ENCODE measurements at places on chromosomes 4 and X.
A peak's percentile ranks its signal among the peaks of the same experiment; 100 is the strongest.

DNA sequence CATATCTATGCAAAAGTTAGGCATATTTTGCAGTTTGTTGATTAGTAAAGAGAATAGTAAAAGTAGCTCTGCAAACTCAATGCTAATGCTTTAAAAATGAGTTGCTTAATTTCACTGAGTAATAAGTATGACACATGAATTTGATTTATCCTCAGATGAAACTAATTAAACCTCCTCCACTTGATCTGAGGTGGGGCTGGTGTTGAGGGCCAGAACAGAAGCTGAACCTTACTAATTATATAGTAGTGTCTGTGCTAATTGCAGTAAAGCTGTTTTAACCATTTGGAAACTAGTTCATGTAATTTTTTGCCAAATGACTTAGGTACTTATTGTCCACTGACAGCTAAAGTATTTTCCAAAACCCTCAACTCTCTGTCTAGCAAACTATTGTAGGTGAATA lies 7.7 kb upstream of the PGAM4 start:
- DNase-seq, result no peak

GRCh38 chr4:142373610-142374009 lies 472.5 kb downstream of the INPP4B start:
- DNase-seq, result no peak

DNA sequence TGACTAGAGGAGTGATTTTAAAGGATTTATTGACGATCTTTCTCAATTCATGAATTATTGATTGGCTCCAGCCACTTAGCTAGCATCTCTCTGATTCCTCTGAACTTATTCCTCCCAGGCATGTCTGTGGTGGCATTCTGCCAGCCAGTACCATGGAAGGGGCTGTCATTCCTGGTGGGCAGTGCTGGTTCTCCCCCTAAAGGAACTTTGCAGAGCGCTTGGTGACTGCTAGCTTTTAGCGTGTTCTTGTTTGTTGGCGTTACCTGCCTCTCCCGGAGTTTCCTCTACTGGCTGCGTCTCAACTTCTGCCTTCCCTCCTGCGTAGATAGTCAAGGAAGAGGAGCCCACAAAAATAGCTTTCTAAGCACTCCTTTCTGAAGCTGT lies 19.3 kb downstream of the SRD5A3 start:
- DNase-seq, result no peak

DNA sequence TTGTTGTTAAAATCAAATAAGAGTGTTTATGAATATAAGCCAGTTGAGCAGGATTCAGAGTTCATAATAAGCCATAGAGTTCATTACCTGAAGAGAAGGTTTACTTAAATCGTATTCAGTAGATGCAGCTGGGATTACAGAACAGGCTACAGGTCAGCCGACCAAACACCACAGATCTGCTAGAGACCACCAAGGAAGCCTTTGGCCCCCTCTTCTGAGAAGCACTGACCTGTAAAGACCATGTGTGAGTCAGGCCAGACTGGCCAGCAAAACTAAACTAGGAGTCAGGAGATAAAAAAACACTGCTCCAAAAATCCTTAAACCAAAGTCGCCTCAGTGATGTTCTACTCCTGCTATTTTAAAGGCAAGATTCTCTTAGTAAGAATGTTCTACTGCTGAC lies 1125.5 kb downstream of the FAT4 start:
- DNase-seq, result no peak

- DNase-seq, result no peak
These were observed 47.3 kb downstream of the TSPAN5 start for GRCh38 chr4:98610926-98611676.

DNA sequence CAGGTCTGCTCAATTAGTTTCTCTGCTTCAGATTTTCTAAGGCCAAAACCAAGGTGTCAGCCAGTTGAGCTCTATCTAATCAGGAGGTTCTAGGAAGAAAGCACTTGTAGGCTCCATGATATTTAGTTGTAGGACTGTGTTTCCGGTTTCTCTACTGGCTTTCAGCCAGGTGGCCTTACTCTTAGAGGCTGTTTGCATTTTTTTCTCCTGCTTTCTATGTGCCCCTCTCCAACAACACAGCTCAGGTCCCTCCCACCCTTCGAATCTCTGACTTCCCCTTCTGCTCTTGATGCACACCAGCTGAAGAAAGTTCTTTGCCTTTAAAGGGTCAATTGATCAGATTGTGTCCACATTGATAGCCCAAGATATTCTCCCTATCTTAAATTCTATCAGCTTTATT lies 245.2 kb downstream of the RAB28 start:
- no peak for DNase-seq

- DNase-seq, result no peak
These were observed 366.5 kb downstream of the MID1IP1 start for GRCh38 chrX:39167791-39168190.

GRCh38 chrX:65985922-65986588 lies 53.8 kb downstream of the VSIG4 start:
- DNase-seq, result no peak

DNA sequence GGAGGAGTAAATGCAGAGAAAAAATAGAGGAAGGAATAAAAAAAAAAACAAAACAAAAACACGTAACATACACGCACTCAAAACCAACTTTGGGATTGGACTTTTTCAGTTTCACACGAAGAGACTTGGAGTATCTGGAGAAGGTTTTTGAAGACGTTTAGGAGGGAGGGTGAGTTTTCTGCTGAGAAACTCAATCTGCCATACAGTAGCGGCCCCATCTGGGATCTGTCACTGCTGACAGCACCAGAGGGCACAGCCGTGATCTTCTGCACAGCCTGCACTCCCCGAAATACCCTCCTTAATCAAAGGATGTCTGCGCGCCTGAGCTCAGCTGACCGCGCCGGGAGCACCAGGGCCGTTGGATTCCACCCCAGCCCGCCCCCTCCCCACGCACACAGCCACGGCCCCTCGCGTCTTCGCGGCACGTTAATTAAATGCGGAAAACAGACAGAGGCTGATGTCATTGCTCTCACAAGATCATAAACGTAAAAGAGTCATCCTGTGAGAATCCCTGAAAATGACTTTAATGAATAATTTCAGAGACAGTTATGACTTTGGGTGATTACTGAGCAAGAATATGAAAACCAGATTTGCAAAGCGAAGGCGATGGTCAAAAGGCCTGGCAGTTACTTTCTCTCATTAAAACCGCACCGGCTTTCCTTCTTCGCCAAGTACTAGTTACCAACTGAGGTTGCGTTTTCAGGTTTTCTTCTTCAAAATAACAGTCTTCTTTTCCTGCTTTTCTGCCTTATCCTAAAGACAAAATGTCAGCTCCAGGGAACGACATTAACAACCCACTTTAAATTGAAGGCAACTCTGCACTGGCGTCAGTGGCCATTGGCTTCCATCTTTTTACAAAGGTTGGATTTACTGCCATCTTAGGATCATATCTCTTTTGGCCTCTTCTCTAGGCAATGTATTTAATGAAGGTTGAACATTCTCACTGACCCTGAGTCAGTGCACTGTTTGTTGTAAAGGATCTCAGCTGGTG lies 10.6 kb downstream of the HAND2 start:
- DNase-seq, result no peak

- DNase-seq, result no peak
These were observed 70.1 kb downstream of the PRSS12 start for GRCh38 chr4:118282692-118283091.

DNA sequence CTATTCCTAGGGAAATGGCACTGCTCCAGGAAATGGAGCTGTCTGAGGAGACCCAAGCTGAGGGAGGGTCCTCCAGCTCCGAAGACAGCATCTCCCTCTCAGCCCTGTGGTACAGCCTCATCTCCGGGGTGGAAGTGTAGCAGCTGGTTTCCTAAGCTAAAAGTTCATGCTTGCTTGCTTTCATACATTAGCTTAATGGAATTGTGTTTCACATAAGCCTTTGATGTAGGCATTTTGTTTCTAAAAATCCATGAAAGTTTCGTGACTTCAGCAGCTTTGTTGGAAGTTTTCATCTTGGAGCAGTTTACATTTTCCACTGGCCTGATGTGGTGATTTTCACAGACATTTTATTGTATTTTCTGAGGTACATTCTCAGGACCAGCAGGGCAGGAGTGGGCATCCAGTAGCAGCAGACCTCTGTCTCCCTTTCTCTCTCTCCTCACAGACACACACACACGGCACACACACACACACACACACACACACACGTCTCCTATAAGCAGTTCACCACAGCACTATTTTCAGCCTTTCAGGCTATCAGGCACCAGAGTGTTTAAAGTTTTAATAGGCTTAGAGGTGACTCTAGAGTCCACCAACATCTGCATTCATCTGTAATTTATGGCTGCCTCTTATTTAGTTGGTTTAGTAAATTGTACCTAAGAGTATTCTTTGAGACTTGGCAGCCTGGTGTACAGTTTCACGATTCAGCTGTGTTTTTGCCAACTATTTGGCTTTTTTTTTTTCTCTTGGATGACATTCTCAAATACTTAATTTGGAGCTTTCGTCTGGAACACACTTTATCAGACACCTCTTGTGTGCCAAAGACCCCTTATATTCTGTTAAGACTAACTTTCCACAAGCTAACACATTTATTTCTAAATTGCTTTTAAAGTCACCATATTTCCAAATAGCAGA lies 225.8 kb upstream of the SFRP2 start:
- DNase-seq, result no peak

GRCh38 chr4:78824001-78824400 lies 47.9 kb downstream of the BMP2K start:
- no peak for DNase-seq

DNA sequence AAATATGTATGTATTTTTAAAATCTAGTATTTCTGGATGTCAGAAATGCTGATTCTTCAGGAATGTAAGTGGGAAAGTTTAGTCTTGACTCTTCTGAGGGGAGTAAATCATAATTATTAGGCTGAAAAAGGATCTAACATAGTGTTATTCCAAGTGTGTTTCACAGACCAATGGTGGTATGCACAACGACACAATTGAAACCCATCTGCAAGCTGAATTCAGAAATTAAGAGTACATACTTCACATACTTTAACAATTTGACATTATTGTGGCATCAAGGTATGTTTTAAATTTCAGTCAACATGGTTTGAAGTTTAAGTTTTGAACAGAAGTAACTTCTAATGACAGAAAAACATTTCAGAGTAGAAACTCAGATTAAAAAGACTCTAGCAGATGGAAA lies 236.7 kb downstream of the SLC7A11 start:
- no peak for DNase-seq

DNA sequence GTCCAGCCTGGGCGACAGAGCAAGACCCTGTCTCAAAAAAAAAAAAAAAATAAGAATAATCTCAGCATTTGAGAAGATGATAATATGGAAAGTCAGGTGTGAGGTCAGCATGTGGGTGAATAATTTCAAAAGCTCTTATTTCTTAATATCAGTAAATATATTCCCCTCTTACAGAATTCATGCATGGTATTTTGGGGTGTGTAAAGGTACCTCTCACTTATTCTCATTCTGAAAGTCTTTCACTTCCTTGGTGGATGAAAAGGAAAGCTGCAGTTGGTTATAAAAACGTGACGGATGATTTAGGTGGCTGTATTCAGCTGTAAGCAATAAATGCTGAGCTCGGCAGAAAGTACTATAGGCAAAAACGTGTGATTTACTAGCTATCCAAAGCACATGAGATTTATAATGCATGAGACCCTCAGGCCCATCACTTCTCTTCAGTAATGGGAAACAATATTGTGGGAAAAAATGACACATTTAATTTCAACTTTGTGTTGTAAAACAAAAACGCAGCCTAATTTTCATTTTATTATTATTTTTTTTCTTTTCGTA lies 353.2 kb upstream of the MAGEB2 start:
- no peak for DNase-seq

DNA sequence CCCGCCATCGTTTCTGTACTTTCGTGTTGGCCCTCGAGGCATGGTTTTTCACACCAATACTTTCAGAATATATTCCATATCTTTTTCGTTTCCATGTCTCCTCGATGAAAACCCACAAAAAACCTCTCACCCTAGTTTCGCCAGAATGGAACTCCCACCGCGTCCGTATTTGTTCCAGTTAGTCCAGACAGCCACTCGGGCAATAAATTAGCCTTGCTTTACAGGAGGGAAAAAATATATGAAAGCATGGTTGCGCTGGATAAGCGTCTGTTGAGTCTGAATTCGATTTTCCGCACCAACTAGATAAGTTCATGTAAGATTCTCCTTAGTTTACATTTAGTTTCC lies 550 bp upstream of the CHM start:
- DNase-seq, result no peak

DNA sequence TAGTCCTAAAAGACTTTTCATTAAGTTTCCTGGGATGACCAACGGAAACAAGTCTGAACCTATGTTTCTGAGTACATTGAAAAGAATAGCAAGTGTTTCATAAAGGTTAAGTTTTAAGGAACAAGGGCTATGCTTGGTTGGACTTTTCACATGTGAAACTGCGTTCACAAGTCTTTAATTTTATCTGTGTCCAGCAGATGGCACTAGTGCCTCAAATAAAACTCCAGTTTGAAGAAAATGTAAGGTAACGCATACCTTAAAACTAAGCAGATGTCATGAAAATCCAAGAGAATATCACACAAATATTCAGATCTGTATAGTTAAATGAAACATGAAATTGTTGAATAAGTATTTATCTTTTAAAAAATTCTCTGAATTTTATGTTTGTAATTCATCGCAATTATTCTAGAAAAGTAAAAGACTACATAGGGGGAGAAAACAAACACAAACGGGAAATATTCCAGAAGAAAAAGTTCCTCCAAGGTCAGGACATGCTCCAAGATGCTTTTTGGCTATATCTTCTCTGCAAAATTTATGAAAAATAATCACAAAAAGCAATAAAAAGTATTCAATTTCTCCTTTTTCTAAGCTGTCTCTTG lies 89.6 kb upstream of the MAD2L1 start:
- DNase-seq, result peak; percentile 4

- no peak for DNase-seq
These were observed 17.5 kb downstream of the CFAP99 start for GRCh38 chr4:2436301-2436700.

DNA sequence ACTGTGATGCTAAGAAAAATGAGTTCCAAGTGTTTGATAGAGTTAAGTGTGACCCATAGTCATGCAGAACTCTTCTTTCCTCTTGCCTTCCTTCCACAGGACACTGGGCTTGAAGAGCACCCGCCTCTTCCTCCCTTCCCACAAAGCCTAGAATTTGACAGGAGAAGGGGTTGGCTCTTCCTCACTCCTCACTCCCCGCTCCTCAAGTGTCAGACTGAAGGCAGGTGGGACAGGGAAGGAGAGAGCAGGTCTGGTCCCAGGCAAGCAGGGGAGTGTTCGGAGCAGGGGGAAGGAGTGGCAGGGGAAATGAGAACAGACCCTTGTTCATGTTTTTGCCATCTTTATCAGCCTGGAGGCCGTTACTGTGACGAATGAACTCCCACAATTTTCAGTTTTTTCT lies 10.7 kb downstream of the MAGED2 start:
- no peak for DNase-seq

GRCh38 chrX:44816367-44816766 lies 27.5 kb upstream of the DUSP21 start:
- no peak for DNase-seq

Data from NCI-H748 treated with DMSO at 0.1 percent for 48 hours (cell line).